ENCODE measurements at places on chromosomes 7 and 10.

DNA sequence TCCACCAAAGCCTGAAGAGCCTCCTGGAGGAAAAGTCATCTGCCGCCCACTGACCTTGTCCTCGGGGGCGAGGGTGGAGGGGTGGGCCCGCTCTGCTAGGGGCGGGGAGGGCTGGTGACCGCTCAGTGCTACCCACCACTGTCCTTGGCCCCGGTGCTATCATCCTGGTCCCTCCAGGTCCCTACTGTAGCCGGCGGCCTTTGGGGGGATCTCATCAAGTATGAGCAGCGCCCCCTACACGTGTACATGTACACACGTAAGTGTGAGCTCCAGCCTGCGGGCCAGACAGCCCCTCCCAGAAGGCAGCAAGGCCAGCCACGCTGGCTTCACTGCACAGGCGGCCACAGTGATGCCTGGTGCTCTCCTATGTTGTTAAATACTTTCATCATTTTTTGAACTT lies 19.6 kb downstream of the TTYH3 start:
- no peak for DNase-seq

DNA sequence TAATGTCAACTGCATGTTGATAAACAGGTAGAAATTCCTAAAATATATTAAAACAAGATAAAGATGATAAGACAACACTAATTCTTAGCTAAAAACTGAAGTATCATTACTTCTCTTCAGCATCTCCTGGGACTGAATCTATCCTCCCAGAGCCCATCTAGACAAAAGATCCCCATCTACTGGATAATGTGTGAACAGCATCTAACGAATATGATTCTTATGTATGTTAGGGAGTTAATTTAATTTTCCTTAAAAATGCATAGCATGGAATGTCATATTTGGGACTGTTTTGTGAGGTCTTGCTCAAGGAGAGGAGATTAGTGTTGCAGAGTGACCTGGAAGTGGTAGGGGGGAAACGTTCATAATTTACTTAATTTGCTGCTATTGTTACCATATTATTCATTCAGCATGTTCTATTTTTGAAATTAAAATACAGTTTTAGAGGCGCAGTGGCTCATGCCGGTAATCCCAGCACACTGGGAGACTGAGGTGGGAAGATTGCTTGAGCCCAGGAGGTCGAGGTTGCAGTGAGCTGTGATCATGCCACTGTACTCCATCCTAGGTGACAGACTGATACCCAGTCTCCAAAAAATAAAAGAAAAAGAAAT lies 305.1 kb upstream of the CSTF2T start:
- no peak for DNase-seq

DNA sequence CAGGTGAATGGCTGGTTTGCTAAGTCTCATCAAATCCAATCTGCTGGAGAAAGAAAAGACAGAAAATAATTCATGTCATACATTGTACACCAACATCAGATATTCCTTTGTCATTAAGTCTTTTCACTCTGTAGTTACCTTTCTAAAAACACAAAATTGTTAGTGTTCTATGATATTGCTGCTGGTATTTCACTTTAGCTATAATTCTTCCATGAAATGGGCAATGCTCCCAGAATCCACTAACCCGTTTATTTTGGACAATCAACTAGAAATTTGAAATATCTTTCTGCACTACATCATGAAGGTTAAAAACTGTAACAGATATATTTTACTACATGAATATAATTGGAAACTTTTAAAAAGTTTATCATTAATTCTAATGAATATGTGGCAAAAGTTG lies 181.3 kb downstream of the C7orf25 start:
- DNase-seq: no peak

GRCh38 chr10:107553470-107553869 lies 389.0 kb upstream of the SORCS1 start:
- no peak for DNase-seq

GRCh38 chr7:119606297-119606696 lies 666.7 kb upstream of the KCND2 start:
- no peak for DNase-seq

GRCh38 chr10:55233505-55233904 lies 432.5 kb upstream of the PCDH15 start:
- no peak for DNase-seq

- no peak for DNase-seq
Measured at GRCh38 chr7:7641129-7641663, 644 bp downstream of the UMAD1 start.

- DNase-seq: no peak
Measured at GRCh38 chr7:130712416-130712815, 21.6 kb downstream of the KLF14 start.

GRCh38 chr7:105389088-105389650 lies 448 bp upstream of the SRPK2 start:
- no peak for DNase-seq

DNA sequence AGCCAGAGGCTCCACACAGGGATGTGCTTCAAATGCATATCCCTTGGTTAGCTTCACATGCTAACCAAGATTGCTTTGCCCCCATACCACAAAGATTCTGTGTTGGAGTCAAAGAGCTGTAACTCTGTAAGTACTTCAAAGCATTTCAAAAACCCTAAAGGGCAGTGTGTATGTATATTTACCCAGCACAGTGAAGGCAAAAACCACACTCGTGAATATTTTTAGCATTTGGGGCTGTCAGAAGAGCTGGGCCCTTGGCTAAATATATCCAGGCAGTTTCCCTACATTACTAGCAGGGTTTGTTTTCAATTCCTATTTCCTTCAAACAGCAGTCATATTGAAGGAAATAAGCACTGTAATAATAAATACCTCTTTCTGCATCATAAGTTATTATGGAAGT lies 84.2 kb upstream of the STEAP1B start:
- DNase-seq: no peak

DNA sequence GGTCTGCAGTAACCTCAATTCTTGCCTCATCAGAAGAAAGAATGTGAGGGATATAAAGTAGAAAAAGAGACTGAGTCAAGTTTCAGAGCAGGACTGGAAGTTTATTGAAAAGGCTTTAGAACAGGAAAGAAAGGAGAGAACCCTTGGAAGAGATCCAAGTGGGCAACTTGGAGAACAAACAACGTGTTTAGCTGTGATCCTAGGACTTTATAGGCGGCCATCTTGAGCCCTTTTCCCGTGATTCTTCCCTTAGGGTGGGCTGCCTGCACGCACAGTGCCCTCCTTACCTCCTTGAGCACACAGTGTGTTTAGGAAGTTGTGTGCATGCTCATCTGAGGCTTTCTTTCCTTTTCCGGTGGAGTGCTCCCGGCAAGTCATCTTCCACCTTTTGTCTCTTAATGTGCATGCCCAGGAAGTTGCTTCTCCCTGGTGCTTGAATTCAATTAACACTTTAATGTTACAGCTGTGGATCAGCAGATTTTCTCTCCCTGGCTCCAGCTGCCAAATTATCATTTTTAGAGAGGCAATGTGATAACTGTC lies 59.8 kb downstream of the ENTPD1 start:
- no peak for DNase-seq

- DNase-seq: no peak
Measured at GRCh38 chr7:142150356-142150755, 38.8 kb downstream of the MGAM2 start.

GRCh38 chr7:6251653-6252052 lies 20.8 kb downstream of the CYTH3 start:
- no peak for DNase-seq

GRCh38 chr10:88833156-88833555 lies 18.5 kb downstream of the ANKRD22 start:
- no peak for DNase-seq

- no peak for DNase-seq
Measured at GRCh38 chr7:16655394-16655793, 9.4 kb downstream of the BZW2 start.

GRCh38 chr7:25646726-25647413 lies 418.6 kb upstream of the NPVF start:
- DNase-seq: no peak

- DNase-seq: no peak
Measured at GRCh38 chr10:22792161-22792560, 77.8 kb upstream of the PIP4K2A start.

DNA sequence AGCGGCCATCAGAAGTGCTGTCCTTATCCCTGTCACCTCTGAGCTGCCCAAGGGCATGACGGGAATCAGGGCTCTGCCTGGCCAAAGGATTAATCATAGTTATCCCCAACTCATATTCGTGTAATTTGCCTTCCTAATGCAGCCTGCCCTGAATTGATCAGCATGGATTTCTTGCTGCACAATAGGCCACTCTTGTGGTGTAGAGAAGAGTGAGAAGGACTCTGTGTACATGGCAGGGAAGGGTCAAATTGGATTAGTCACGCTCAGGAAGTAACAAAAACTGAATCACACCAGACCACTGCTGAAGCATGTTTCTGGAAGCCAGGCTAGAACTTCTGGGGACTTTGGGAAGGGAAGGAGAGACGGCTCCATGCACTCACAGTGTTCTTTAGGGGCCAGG lies 227.0 kb downstream of the BUB3 start:
- no peak for DNase-seq

DNA sequence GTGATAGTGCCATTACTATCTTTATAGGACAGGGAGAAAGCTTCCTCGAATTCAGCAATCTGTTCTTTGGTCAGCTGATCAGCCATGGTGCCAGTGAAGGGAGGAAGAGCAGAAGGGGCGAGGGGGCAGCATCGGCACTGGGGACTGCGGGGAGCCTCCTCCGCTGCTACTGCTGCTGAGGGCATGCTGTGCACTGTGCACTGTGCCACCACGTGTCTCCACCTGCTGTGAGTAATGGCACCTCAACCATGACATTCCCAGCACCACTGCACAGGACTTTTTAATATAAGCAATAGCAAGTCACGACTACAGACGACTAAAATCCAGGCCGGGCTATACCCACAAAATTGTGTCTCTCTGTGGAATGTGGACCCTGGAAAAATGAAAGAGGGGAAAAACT lies 105.0 kb upstream of the LANCL2 start:
- no peak for DNase-seq

GRCh38 chr7:76246804-76247389 lies 45.2 kb downstream of the SRRM3 start:
- DNase-seq: no peak

DNA sequence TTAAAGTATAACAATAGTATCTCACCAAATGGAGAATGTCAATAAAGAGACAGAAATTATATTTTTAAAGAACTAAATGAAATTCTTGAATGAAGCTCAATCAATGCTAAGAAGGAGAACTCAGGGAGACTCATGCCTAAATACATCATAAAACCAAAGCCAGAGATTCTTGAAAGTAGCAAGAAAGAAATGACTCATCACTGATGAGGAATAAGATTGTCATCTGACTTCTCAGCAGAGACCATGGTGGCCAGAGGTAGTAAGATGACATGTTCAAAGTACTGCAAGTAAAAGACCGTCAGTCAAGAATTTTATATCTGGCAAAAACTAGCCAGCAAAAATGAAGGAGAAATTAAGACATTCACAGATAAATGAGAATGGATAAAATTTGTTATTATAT lies 399.0 kb downstream of the GRID1 start:
- no peak for DNase-seq

DNA sequence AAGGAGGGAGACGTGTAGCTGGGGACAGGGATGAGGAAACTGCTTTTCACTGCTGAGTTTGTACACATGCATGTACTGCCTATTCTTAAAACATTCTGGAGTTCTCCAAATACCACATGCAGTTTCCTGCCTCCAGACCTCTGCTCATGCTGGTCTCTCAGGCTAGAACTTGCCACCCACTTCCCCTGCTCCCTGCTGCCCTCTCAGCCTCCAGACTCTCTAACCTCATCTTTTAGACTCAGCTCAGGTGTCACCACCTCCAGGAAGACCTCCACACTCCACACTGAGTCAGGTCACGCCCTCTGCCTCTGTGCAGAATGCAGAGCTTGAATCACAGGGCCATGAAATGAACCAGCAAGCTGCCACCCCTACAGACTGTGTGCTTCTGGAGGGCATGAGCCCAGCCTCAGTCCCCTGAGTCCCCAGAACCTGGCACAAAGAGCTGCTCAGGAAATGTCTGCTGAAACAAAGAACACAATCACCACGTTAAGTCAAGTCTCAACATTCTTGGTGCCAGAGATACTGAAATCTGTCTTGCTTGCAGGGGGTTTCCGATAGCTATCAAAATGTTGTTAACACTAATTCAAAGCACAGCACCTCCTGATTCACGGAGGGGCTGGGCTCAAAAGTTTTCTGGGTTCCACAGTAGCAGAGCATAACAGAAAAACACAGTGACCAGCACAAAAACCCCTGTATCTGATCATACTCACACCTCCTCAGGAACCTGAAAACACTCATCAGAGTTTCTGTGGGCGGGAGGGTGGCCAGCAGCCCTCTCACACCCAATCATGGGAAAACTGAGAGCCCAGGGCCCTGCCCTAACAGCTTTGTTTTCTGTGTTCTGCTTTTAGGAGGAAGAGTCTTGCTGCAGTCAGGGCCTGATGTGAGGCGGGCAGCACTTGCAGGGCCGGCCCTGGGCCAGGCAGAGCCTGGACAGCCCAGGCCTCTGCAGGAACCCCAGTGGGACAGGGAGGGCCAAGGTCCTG lies 21.1 kb downstream of the FAM53B start:
- DNase-seq: no peak

GRCh38 chr7:44157116-44158080 lies 16.3 kb upstream of the MYL7 start:
- DNase-seq: no peak

GRCh38 chr7:142802301-142802700 lies 31.5 kb downstream of the PRSS2 start:
- no peak for DNase-seq

All from ecto neural progenitor cell (in vitro differentiated cells).